ENCODE measurements at places on chromosomes 5 and 9. TPM values are rescaled to one million over a fixed set of nuclear protein-coding genes. Genes with fewer than 3 reads are reported as not detected.
A peak's percentile ranks its signal among the peaks of the same experiment; 100 is the strongest.

DNA sequence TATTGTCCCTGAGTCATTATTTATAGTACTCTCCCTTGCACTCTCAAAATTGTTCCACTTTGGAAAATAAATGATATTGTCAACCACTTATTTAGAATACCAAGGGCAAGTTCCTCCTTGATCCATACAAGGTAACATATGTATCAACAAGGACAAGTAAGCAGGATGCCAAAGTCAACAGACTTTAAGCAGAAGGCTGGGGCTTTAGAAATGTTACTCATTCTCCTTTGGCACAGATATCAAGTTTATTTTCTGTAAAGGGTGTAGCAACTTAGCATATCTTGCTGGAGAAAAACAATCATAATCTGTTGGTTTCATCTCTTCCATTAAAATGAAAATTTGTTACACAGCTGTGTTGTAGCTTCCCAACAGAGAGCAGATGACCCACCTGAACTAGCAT is 248.7 kb upstream of the SLC30A5 start:
- no peaks in the 10 kb centered on the region for H3K27me3 ChIP-seq
- no peaks in the 10 kb centered on the region for H3K4me1 ChIP-seq
- H3K4me3 ChIP-seq, result no peak overlapping the region
- no peak overlapping the region for H3K27ac ChIP-seq
- no peak for DNase-seq

- no peaks in the 10 kb centered on the region for H3K36me3 ChIP-seq
- no peak for DNase-seq
- H3K27me3 ChIP-seq, result no peaks in the 10 kb centered on the region
- no peak overlapping the region for H3K4me3 ChIP-seq
- no peaks in the 10 kb centered on the region for H3K4me1 ChIP-seq
- no peak overlapping the region for H3K27ac ChIP-seq
Measured at GRCh38 chr5:130520211-130520610, 615.9 kb downstream of the CHSY3 start.

- no peaks in the 10 kb centered on the region for H3K36me3 ChIP-seq
- no peaks in the 10 kb centered on the region for H3K4me1 ChIP-seq
- DNase-seq, result no peak
Measured at GRCh38 chr5:71821029-71821428, 102.0 kb downstream of the CARTPT start.

The SPATA31C2 gene
- total RNA-seq, result not detected

DNA sequence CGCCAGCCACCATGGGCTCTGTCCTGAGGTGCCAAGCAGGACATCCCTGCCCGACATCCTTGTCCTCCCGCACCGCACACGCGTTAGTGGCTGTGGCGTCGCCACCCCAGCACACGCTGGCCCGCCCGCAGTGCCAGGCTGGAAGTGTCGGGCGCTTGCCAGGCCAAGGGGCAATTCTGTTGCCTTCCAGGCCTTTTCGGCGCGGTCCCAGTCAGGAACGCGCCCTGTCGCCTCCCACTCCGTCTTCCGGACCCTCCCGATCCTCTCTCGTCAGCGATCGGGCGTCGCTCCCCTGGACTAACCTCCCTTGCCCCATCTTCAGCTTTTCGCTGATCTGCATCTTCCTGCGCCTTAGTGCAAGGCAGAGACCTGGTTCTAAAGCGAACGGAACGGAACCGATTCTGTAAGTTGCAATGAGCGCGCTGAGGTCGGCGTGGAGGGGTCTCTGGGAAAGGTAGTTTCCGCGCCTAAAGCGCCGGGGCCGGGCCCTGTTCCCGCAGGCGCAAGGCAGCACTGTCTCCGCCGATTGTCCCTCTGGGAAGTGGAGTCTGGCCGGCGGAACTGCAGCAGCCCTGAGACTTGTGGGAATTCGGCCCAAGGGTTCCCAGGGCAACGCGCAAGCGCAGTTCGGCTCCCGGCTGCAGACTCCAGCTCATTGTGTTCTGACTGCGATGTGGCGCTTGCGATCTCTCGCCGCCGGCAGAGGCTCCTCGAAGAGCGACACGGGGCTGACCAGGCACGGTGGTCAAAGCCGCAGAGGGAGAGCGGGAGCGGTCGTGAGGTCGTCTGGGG is at the start of gene ZNF454:
ZNF454 (plus strand) TSS at position 630 of the 792 bp plus-strand sequence. CDS start 1,594 bp downstream, outside the sequence.
- no peaks in the 10 kb centered on the region for H3K36me3 ChIP-seq
- no peaks in the 10 kb centered on the region for H3K27me3 ChIP-seq
- peak within 1 kb of the TSS; percentile 56 for H3K4me3 ChIP-seq
- H3K4me1 ChIP-seq, result no peaks in the 10 kb centered on the region

DNA sequence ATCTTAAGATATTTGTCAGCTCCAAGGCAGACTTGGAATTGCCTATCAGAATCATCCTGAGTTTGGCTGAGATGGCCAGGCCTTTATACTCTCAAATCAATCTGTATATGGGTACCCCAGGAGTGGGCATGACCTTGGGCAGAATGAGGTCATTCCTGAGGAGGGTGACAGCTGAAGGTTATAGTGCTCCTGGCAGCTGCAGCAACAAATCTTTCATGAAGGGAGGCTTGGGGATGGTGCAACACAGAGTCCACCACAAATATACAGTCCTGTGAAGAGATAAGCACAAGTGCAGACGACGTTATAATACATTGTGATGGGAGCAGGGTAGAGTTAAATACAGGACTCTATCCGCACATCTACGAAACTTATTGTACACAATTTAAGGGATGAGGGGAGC is 21.1 kb upstream of the TRIO start:
- DNase-seq, result no peak
- H3K27ac ChIP-seq, result no peak overlapping the region

Data from gastrocnemius medialis (tissue), 4 donors.